Jurkat, Clone E6-1 (cell line): ENCODE measurements at places on chromosomes 1 and 21.

GRCh38 chr1:5548266-5548665 is 444.0 kb downstream of the NPHP4 start:
- DNase-seq = no peak

DNA sequence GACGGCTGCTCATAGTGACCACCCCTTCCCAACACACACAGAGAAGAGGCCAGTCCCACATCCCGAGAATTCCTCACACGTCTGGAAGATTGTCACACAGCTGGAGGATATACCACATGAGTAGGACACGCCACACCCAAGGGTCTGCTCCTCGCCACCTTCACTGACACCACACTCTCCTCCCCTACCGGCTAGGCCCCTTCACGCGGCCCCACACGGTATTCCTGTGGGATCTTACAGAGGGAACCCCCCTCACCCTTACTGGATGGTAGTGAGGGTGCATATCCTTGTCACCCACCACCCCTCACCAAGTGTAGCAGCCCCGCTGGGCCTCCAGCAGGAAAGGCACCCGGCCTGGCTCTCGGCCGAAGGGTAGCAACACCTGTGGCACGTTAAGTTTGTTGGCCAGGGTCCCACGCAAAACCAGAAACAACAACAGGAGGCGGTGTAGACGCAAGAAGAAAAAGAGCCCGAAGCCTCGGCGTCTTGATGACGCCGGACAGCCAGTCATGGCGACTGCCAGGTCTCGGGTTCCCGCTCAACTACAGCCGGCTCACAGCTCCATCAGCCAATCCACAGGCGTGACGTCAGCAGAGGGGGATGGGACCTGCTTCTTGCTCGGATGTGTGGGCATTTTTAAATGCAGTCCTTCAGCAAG is at the start of gene NUP210L:
TSS of gene NUP210L (minus strand) at position 540 of the 658 bp plus-strand sequence.
- DNase-seq = no peak

- no peak for DNase-seq
These were observed 12.6 kb downstream of the TMEM269 start for GRCh38 chr1:42797414-42797813.

GRCh38 chr1:46158312-46159281 is 16.3 kb upstream of the TSPAN1 start:
- no peak for DNase-seq

DNA sequence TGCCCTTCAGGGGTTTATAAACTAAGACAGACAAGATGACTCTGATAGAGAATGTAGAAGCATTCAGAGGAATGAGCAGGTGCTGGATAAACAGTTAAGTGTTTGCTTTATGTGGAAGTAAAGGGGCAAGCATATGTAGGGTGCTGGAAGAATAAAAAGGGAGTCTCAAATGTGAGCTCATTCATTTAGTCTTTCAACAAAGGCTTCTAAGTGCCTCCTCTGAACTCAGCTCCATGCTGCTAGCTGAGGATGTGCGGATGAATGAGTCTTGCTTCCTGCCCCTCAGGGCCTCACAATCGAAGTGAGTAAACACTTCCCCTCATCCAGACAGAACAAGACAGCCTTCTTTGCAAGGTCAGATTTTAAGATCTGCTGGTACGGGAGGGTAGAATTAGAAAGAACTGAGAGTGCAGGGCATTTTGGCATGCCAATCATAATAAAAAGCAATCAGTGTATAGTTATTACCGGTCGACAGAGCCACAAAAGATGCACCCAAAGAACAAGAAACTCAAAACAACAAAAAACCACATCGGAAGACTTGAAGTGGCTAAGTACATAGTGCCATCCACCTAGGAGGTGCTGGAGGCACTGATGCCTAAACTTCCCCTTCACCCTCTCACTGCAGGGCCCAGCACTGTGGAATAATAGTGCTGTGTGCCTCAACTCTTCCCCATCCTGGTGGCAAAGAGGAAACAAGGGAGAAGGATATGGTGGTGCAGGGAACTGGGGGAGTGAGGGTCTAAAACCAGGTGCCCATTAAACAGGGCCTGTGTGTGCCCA is 69.8 kb downstream of the TNR start:
- DNase-seq = peak; percentile 47

DNA sequence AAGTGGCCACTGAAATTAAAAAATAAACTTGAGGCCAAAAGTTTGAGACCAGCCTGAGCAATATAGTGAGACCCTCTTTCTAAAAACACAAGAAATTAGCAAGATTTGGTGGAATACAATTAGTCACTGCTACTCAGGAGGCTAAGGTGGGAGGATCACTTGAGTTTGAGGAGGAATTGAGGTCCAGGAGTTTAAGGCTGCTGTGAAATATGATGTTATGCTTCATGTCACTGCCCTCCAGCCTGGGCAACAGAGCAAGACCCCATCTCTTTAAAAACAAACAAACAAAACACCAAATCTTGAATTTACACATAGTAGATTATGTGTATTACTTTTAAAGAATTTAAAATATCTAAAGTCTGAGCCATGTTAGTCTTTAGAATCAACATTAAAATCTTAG is 6.3 kb upstream of the FNBP1L start:
- DNase-seq = no peak

DNA sequence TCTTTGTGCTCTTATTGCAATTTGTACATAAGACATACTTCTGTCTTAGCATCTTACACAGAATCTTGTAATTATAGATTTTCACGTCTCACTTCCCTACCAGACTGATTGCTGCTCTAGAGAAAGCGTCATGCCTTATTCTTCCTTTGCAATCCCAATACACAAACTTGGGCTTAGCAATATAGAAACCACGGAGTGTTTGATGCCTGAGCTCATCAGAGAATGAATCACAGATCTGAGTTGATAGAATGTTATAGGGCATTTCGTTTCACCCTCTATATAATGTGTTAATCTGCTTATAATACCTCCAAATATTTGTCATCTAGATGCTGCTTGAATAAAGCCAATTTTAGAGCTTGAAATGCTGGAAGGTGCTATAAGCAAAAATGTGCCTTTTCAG is 6.6 kb downstream of the FMO1 start:
- no peak for DNase-seq

DNA sequence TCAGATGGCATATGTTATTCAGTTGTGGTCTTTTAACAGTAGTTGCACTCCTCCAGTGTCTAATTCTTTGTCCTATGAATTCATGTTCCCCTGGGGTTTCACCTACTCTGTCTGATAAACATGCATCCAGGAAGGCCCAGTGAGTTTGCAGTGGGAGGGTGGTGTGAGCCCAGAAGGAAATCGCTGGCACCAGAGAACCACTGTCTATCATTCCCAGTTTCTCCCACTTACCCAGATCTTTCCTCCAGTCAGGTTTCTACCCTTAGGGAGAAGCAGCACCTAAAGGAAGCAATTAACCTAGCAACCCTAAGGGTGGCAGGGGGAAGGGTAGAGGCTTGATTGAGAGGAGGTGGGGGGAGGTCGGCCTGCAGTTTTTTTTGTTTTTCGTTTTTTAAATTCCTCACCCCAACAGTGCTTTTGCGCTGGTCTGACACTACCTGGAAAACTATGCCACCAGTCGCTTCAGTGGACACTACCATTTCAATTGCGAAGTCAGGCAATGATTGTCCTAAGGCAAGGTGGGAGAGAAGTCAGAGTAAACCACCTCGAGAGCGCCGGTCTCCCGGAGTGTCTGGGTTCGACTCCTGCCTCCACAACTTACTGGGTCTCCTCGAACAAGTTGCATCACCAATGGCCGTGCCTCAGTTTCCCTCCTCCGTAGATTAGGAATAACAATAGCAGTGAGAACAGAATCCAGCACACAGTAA is 766 bp upstream of the SLC44A3 start:
- DNase-seq = no peak

DNA sequence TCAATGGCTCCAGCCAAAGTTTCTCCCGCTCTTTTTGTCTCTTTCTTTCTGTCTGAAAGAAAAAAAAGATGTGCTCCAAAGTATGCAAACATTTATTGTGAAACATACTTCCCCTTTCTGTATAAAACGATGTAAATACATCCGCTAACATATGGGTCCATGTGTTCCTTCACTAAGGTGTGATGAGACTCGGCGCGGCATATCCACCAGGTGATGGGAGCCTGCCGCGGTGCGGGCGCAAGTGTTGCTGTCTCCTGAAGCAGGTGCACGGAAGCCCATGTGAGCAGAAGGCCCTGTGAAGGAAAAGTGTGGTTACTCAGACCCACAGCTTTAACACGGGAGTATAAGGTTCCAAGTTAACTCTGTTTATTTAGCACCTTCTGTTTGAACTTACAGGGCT is 466.6 kb upstream of the C1orf87 start:
- no peak for DNase-seq

GRCh38 chr1:92194511-92194910 is 23.2 kb upstream of the C1orf146 start:
- DNase-seq = no peak

DNA sequence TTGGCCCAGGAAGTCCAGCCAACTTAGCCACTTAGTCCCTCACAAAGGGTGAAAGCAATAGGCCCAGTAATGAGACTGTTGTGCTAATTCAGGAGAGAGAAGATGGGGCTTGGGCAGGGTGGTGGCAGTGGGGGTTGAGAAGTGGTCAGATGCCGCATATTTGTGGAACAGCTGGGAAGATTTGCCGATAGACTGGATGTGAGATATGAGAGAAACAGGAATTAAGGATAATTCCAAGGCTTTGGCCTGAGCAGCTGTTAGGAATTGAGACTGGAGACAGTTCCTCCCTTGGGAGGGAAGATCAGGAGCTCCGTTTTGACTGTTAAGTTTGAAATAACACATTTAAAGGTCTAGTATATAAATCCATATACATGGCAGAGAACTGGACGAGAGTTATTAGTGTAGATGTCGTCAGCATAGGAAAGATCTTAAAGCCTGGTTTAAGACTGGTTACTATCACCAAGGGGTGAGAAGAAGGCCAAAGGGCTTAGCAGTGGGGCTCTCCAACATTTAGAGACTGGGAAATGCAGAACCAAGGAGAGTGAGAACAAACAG is 323.7 kb upstream of the FAM78B start:
- no peak for DNase-seq

GRCh38 chr1:28905921-28906666 is 8.3 kb upstream of the EPB41 start:
- no peak for DNase-seq

DNA sequence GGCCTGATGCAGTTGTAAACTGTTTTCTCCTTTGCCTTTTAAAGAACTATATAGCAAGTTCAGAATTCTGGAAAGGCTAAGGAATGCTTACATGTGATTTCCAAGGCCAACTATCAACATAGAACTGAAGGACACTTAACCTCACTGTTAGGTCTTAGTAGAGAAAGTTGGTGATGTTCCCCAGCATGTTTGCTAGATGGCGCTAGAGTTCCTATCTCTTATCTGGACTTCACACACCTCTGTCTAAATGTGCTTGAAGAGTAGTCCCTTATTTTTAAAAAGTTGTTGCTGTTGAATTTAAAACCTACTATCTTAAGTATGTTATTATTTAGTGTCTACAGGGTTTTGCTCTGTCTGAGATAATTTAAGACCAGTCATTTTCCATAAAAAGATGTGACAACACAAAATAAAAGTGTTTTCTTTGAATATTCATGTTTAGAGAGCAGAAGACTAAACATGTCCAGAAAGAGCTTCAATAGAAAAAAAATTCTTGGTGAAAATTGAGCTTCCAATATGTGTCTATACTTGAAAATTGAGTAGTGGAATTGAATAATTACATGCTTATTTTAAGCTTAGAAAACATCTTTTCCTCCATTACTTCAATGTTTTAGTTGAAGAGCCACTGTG is 237.3 kb downstream of the S1PR1 start:
- DNase-seq = peak; percentile 54

DNA sequence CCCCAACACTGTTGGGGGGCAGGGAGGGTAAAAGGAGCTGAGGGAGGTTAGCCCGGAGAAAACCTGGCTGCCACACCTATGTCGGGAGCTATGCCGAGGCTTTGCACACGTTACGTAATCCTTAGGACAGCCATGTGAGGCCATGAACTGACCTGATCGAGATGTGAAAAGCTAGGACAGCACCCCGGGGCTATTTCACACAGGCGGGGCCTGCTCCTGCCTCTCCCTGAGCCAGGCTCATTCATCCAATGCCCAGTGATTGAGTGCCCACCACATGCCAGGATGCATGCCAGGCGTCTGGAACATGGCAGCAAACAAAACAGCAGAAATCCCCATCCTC is 30.2 kb downstream of the LDLRAP1 start:
- DNase-seq = no peak

DNA sequence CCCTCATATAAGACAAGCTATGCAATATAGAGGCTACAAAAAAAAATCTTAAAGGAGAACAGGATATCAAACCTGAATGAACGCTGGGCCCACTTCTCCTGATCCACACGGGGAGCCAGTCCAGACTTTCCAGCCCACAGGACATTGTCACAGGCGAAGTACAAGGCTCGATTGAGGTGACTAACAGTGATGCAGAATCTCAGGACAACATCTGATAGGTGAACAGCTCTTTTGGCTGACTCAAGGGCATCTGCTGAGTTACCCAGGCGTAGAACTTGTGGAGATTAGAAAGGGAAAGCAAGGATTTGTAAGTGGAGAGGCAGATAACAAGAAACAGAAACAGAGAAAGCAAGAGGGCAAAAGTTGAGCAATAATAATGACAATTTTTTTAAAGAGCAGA is 1.8 kb downstream of the PEX11B start:
- DNase-seq = no peak

DNA sequence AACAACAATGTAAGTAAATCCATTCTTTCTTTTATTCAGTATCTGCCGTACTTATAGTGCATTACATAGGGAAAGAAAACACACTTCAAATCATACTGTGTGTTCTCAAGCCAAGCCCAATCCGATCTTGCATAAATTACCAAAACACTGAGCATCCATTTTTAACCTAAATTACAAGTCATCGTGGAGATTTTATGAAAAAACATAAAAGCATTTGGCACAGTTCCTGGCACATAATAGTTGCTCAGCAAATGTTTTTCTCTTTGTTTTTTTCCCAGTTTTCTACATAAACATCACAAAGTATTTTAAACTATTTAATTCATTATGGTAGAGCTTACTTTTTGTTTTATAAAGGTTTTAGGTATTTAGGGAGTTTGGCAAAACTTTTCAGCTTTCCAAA is 48.1 kb upstream of the LRRC8C start:
- no peak for DNase-seq

- DNase-seq = no peak
These were observed 149.3 kb upstream of the TNR start for GRCh38 chr1:175892686-175893085.

GRCh38 chr1:33165809-33166208 is 16.0 kb downstream of the TRIM62 start:
- no peak for DNase-seq

- DNase-seq = no peak
These were observed 29.9 kb upstream of the ERRFI1 start for GRCh38 chr1:8055973-8056372.

GRCh38 chr1:164667600-164667999 is 108.6 kb downstream of the PBX1 start:
- DNase-seq = no peak
